ENCODE measurements at places on chromosomes 1 and 21.

DNA sequence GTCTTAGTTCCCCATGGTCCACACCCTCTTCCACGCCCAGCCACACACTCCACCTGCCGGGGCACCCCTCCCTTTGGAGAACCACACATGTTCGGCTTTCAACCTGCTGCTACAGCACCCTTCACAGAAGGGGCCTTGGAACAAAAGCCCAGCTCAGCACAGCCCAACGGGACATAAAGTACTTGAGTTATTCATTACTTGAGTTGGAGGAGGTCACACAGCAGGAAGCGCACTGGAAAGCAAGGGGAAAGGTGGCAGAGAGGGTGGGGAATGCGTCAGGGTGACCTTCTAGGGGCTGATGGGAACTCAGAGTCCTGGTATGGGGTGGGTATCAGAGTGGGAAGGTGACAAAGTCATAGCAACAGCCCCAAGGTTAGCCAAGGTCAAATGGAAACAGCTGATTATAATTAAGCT is 3.0 kb upstream of the ATP1B1 start:
- no peak for DNase-seq

GRCh38 chr1:211547710-211548109 is 31.3 kb downstream of the SLC30A1 start:
- no peak for DNase-seq

DNA sequence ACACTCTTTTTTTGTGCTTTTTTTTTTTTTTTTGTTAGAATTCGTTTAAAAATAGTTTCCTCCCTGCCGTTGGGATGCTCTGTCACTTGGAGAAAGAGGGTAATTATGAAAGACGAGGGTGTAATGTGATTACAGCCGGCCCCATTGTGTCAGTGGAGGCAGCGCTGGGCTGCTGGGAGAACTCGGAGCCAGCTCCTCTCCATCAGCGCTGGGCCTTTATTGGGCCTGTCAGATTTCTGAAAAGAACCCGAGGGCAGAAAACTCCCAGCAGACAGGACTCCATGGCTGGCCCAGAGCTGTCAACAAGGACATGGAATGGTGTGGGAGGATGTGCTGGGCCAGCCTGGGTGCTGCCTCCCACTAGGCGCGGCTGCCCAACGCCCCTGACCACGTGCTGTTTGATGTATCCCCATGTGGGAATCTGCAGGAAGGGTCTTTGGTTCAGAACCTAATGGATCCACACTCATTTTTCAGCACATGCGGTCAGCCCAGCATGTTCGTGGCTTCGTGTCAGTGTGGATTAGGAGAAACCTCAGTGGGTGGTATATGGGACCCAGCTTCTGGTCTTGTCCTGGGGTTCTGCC is 222.6 kb upstream of the KIAA0040 start:
- no peak for DNase-seq

- no peak for DNase-seq
Measured at GRCh38 chr1:62361431-62361830, 42.2 kb upstream of the KANK4 start.

- DNase-seq = no peak
Measured at GRCh38 chr1:216183454-216183853, 239.8 kb downstream of the USH2A start.

DNA sequence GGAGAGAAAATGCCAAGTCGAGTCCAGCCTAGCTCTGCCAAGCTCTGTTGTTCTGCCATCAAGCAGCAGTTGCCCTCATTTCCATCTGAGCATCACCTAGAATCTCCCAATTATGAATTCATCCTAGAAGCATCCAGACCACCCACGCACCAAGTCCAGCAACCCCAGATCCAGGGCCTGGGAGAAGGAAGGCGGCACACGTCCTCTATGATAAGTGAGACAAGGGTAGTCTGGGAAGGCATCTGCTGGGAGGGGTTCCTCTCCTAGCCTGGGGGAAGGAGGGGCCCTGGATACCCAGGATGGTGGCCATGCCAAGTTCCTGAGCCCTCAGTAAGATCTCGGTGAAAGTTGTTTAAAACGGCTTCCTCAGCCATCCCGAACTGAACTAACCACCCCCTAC is 70.7 kb downstream of the VWA5B1 start:
- DNase-seq = no peak

GRCh38 chr1:178870944-178871343 is at the start of gene ANGPTL1:
TSS of gene ANGPTL1 (minus strand) at chr1:178871077. CDS start at chr1:178865776, 5,301 bp downstream.
- no peak for DNase-seq
